GM12878 (cell line): ENCODE measurements at places on chromosomes 6 and 20.

DNA sequence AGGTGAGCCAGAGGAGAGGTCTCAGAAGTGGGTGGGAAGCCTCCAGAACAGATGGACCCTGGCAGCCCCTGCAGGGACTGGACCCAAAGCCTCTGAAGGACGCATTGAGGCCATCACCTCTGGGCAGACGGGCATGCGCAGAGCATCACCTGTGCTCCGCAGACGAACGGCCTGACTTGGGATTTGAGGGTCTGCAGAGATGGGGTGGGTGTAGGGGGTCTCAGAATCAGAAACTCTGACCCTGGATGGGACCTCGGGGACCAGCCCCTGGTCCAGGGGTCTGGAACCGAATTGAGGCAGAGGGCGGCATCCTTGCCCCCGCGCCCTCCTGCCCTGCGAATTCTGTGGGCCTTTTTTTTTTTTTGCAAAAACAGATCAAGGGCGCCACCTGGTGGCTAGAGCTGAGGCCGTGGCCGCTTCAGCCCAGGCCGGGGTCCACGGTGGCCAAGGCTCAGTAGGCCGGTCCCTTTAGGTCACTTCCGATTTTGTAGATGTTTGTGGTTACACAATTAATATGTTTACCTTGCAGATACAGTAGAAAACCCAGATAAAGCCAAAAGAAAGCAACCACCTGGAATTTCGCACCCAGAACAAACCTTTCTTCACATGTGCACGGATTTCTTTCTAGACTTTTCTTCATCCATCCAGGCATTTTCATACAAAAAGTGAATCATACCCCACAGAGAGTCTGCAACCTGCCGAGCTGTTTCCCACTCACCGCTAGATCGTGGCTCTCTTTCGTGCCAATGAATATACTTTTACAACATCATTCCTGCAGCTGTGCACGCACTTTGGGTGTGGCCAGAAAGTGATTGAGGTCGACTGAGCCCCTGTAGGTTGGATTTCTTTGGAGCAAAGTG is 25.9 kb downstream of the ZBP1 start:
- no peak for DNase-seq

- no peak for DNase-seq
Observed at GRCh38 chr6:31053873-31054272, 43.6 kb downstream of the MUC22 start.

DNA sequence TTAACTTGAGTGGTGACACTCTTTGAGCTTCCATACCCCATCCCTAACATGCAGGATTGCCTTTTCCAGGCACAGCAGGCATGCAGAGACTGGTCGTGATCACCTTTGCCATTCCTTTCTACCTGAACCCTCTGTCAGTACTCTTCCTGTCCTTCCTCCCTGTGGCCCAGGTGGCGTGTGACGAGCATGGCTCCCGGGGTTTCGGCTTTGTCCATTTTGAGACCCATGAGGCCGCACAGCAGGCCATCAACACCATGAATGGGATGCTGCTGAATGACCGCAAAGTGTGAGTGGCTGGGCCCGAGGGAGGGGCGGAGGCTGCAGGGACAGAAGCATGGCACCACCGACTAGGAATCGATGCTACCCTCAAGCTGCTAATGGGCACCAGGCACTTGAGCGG is 6.7 kb downstream of the PABPC1L start:
- no peak for DNase-seq

GRCh38 chr20:47654370-47654769 is 130.9 kb downstream of the SULF2 start:
- DNase-seq: no peak

- DNase-seq: peak; percentile 55
Observed at GRCh38 chr6:52231406-52232127, 12.7 kb downstream of the IL17F start.

- DNase-seq: no peak
Observed at GRCh38 chr6:148760258-148760534, 13.4 kb downstream of the UST start.

- no peak for DNase-seq
Observed at GRCh38 chr6:149821492-149821891, 42.7 kb downstream of the LRP11 start.

DNA sequence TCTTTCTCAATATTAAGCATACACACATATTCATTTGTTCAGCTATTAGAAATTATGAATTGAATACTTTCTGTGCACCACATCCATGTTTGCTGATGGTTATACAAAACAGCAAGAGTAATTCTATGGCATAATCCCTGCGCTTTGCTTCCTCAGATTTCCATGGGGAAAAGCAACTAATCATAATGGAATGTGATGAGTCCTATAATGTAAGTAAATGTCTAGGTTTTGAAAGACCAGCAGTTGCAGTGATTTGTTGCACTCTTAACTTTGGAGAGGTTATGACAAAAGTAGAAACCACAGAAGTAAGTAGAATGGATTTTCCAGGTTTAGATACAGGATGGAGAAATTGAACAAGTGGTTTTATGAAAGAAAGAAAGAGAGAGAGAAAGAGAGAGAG is 652.1 kb downstream of the CBLN4 start:
- no peak for DNase-seq

- DNase-seq: no peak
Observed at GRCh38 chr20:7853493-7853892, 86.8 kb downstream of the HAO1 start.

GRCh38 chr6:142763205-142763604 is 181.8 kb downstream of the HIVEP2 start:
- DNase-seq: no peak

GRCh38 chr20:53904261-53904660 is 166.1 kb downstream of the BCAS1 start:
- no peak for DNase-seq

DNA sequence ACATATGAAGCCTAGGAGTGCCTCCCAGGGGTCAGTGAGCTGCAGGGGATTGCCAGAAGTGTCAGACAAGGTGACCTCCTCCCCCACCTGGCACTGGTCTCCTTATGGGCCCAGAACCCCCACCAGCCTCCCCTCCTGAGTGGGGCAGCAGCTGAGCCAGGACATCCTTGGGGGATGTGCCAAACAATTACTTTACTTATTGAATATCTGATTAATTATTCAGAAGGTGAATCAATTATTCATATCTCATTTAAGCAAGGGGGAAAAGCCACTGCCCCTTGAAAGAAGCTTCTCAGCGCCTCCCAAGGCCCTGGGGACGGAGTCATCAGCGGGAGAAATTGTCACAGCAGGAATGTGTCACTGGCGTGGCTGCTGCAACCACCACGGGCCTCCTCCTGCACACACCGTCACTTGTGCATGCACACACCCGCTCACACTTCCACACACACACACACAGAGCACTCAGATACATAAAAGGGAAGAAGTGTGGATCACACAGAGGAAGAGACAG is 123.4 kb upstream of the MAFB start:
- DNase-seq: no peak

GRCh38 chr20:56575961-56576360 is 42.9 kb downstream of the FAM209B start:
- DNase-seq: no peak

DNA sequence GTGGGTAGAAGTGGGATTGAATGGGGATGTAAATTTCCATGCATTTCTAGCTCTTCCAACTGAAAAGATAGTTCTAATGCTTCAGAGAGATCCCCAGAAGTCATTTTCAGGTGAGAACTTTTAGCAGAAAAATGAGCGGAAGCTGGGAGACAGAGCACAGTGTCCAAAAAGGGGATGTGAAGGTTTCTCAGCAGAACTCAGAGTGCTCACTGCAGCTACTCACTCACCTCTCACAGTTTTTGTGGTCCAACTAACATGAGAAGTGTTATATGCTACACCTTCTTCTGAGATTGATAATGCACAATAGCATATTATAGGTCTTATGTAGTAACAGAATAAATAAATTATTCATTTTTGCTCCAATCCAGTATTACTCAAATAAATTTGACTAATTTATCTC is 519.2 kb upstream of the HS3ST5 start:
- no peak for DNase-seq

GRCh38 chr6:129521946-129522345 is 188.0 kb downstream of the ARHGAP18 start:
- DNase-seq: no peak

- no peak for DNase-seq
Observed at GRCh38 chr6:40325041-40325440, 262.1 kb downstream of the LRFN2 start.

DNA sequence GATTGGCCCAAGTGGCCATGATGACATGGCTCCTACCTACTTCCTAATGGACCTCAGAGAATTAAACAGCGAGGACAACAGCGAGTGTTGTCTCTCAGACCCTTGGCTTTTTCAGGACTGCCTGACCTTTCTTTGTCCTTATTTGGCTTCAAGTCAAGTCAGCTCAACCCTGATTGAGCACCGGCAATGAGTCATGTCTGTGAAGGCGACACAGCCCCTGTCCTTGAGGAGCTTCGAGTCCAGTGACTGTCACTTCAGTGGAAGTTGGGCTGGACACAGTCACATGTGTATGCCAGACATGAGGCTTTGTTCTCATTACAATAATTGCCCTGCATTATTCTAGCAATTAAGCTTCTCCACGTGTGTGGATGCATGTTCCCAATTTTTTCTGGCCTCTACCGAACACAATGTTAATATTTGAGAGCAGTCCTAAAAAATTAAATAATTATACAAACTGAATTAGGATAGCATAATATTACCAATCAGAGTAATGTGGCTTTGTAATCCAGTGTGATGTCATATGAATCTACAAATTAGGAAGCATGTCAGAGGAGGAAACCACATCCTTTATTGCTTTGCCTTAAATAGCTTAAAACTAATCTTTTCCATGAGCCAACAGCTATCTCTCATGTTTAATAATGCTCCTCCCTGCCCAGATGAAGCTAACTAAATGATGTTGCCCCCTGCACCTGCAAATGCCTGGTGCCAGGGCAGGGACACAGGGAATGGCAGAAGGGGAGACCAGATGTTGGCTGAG is 178.6 kb downstream of the CDH26 start:
- DNase-seq: no peak

DNA sequence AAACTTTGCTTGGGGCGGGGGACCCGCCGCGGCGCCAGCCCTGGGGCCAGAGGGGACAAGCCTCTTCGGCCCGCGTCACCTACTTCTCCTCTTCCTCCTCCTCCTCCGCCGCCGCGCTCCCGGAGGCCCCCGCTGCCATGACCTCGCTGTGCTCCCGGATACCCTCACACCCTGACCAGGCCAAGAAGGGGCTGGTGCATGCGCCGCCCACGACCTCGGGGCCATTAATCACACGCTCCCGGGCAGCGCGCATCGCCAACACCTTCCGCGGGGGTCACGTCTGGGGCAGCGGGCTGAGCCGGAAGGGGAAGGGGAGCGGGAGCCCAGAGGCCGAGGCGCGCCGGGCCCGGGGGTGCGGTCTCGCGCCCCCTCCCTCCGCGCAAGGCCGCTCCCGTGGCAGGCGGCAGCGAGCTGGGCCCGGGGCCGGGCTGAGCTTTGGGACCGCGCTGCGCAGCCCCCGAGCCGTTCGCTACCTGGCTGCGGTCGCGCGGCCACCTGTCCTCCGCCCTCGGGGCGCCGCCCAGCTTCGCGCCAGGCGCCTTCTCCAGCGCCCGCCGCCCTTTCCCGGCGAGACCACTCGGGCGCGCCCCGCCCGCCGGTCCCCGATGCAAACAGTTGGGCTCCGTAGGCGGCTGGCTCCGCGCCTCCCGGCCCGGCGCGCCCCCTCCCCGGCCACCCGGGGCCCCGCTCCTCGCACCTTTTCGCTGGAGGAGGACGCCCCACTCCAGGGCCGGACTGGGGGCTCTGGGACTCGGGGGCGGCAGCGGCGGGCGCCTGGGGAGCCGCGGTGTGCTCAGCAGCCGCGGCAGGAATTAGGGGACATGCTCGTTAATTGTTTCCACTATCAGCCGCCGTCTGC is 575 bp upstream of the CNR1 start:
- DNase-seq: no peak

DNA sequence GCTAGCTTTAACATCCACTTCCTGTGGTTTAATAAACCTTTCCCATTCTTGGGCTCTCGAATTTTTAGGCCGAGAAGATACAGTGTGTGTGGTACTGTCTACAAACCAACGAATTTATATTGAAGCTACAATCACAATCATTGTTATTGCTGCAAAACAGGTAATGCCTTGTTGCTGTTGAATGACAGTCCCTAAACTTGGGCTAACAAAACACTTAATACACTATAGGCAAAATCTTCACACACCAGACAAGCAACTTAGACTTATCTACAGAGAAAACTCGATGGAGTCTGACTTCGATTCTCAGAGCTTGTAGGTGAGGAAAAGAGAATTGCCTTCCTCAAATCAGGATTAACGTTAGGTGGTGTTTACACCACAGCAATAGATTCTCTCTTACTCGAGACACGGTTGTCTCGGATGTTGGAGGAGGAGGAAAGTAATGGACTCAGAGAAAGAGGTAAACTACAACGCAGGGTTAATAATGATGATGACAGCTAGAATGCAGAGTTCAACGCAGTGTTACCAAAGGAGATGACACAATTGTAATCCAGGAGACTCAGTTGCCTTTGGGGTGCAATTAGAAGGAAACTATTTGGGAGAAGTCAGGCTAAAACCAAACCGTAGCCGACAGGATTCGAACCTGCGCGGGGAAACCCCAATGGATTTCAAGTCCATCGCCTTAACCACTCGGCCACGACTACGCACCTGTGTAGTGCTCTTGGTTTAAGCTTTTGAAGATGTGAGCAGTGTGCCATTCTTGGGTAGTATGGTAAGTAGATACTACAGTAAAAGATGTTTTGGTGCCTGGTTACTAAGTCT is 32.5 kb upstream of the ZNF184 start:
- DNase-seq: peak; percentile 63

DNA sequence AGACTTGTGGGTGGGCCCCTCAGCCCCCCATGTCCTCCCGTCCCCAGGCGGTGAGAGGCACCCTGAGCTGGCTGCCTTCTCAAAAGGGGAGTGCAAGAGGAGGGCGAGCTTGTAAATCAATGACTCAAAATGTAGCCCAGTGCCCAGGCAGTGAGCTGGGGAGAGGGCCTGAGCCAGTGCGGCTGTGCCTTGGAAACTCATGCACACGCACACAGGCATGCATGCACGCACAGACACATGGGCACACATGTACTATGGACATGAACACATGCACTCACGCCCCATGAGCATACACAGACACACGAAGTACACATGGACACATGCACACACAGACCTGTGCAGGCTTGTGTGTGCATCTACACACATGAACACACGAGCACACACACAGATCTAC is 133.5 kb downstream of the TAF4 start:
- DNase-seq: no peak

DNA sequence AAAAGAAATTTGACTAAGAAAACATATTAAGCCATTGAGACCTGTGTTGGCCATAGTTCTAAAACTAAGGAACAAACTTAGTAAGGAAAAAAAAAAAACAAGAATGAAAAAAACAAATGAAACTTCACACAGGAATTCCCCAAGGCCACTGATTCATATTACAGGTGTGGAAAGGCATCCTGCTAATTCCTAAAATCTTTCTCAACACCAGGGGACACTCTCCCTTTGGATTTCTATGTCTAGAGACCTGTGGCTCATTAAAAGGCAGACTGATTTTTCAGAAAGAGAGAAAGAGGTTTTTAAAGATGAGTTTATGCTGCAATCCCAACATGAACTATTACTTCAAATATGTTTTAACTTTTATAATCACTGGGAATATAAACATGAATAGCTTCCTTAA is at the start of gene OR12D1:
OR12D1 (plus strand) TSS at position 341 of the 400 bp plus-strand sequence.
- DNase-seq: no peak

- DNase-seq: no peak
Observed at GRCh38 chr6:74073429-74073828, 377.4 kb downstream of the CD109 start.

- DNase-seq: no peak
Observed at GRCh38 chr6:41722969-41723529, 12.4 kb downstream of the TFEB start.

GRCh38 chr6:112144145-112144926 is 56.9 kb downstream of the FAM229B start:
- no peak for DNase-seq
